ENCODE measurements at places on chromosomes 2 and 18.

- DNase-seq, result no peak
Measured at GRCh38 chr2:114006460-114006859, 116.6 kb downstream of the ACTR3 start.

- no peak for DNase-seq
Measured at GRCh38 chr2:54572636-54573536, 116.8 kb downstream of the SPTBN1 start.

GRCh38 chr18:42025974-42026625 lies 71.1 kb downstream of the PIK3C3 start:
- no peak for DNase-seq

- no peak for DNase-seq
Measured at GRCh38 chr18:57696271-57696670, 74.6 kb upstream of the NARS1 start.

GRCh38 chr2:19846567-19846966 lies 55.2 kb downstream of the TTC32 start:
- no peak for DNase-seq

DNA sequence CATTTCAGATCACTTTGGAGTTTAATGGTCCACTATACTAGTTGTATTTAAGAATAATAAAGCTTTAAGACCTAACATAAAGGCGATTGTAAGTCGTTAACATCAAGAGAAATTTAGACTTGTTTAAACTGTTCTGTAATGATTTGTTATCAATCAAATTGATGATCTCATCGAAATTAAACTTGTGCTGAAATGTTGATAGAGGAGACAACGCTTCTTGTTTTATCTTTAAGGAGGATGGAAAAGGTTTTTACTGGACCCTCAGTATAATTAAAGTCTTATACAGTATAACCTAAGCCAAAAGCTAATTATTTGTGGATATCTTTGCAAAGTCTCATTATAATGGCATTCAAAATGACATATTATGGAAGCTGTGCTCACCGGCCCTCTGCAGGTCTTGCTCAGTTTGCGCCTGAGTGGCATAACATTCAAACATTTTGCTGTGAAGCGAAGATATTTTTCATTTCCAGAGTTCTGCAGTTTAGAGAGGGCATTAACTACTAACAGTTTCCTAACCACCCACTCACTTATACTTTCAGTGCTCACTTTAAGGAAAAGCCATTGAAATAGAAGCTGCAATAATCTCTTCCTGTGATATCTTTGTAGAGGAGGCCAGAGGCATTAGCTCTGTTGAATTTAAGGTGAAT lies 1.4 kb upstream of the SERTAD2 start:
- no peak for DNase-seq

DNA sequence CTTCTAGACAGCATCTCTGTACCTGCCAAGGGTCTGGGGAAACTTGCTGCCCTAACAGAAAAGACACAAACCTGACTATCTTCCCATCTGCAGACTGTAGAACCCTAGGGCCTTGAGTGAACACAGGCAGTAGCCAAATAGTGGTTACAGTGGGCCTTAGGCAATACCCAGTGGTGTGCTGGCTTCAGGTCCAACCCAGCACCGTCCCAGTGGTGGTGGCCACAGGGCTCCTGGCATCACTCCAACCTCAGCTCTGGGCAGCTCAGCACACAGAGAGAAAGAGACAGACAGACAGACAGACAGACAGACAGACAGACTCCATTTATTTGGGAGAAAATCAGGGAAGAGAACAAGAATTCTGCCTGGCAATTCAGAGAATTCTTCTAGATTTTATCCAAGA lies 29.3 kb upstream of the UPP2 start:
- no peak for DNase-seq

DNA sequence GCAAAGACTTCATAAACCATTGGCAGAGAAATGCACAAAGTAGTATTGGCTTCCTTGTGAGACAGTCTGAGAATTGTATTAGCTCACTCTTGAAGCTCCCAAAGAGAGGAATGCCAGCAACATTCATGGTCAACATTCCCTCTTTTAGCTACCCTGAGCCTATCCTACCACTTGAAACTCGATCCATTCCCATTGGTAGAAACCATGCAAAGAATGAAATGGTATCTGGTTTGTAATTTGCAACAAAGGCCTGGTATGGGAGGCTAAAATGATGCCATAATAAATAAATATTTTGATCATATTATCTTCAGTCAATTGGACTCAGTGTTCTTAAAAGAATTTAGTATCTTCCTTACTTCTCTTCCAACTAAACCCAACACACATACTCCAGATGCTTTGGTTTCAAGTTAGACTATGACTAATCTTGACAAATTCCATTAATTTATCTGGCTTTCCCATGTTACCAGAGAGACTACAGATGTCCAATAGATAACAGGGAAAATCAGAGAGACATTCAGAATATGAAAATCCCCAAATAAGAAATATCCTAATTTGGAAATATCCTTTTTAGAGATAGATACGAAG lies 102.9 kb downstream of the DHRS9 start:
- no peak for DNase-seq

DNA sequence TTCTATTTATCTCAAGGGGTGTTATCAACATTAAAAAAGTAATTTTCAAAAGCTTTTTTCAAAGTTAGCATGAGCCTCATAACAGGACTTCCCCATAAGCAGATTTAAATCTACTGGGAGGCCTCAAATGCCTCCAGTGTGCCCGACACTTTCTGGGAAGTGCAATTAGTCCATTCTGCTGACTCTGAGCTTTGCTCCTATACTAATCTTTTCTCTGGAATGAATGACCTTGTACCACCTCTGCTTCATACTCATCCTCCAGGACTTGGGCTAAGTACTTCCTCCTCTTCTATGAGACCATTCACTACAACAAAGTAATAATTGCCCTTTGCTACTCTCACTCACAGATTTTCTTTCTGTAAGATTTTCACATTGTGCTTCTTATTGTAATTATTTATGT lies 111.1 kb downstream of the RIT2 start:
- no peak for DNase-seq
